ENCODE measurements at places on chromosomes 2 and 18.

DNA sequence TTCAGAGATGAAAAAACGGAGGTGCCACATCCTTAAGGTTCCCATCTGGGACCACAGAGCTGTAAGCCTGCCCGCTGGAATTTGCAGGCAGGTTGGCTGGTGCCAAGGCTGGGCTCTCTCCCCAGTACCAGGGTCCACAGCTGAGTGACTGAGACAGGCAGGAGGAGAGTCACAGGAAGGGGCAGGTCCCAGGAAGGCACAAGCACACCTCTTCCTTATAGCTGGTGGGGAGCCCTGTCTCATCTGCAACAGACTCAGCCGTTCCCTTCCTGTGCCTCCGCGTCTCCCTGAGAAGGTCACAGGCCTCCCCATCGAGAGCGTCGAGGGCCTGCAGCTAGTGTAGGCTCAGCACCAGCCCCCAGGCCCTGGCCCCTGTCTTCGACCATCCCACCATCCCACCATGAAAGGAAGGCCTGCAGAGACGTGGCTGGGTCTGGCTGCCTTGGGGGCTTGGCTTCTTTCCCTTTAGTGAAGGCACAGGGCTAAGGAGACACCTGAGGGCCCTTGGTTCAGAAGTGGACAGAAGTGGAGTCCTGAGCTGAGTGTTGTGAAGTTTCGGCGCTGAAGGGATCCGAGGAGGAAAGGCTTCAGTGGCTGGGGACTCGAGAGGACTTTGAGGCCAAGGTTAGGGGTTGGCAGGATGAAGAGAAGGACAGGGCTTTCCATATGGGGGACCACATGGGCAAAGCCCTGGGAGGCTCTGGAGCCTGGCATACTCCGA, 26.8 kb downstream of the GLI2 start:
- DNase-seq = no peak

DNA sequence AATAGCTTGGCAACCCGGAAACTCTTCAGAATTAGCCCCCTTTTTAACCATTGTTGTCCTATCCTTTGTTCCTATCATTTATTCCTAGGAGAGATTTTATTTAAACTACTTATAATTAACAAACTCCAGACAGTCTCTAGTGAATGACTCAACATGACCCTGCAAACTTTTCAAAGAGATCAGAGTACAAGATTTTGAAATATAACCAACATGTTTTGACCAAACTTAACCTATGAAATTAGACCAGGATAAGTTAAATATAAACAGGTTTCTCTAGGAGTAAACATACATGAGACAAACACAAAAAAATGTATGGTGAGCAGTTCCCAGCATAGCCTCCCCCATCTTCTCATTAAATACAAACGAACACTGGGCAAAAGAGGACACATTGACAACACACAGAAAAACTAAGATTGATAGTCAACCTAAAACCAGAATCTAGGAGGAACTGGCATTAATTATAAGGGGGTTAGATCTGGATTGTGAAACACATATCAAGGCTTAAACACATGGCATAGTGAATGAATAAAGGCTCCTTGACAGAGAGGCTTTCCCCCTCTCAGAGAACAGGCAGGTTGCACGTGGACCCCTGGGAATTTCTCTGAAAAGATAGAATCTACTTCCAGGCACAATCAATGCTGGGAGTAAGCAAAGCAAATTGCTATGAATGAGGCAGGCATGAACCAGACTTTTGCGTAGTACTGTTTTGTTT, 284.1 kb downstream of the IRS1 start:
- DNase-seq = no peak

- no peak for DNase-seq
These were observed 13.4 kb downstream of the CAPG start for GRCh38 chr2:85396531-85397470.

DNA sequence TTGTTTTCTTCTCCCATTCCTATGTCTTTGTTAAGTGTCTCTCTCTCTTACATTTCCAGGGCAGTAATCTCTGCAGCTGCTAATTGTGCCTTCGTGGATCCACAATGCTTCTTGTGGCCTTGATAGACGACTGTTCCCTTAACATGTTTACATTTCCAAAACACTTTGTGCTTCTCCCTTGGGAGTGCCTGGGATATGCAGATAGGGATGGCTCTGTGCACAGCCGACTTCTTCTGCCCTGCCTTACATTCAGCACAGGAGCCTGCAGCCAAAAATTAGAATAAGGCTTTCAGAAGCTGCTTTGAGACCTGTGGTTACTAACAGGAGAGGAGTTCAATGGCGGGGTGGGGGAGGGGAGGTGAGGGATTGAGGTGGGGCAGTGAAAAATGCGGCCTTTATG, 328.9 kb downstream of the TDRD15 start:
- no peak for DNase-seq

DNA sequence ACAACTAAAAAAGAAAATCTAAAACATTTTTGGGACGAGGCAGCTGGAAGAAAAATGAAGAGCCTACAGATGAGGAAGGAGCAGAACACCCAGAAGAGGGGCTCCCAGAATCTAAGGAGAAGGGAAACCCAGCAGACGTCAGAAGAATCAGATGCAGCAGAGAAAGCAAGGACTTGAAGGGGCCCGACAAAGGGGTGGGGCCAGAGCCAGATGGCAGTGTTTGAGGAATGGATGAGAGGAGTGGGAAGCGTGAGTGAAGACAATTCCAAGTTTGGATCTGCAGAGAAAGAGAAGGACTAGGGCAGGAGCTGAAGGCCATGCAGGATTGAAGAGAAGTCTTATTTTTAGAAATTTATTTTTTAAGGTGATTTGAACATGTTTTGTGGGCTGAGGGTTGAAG, 19.3 kb downstream of the PTMA start:
- DNase-seq = no peak

GRCh38 chr18:9188359-9189231, 52.0 kb downstream of the ANKRD12 start:
- DNase-seq = no peak

DNA sequence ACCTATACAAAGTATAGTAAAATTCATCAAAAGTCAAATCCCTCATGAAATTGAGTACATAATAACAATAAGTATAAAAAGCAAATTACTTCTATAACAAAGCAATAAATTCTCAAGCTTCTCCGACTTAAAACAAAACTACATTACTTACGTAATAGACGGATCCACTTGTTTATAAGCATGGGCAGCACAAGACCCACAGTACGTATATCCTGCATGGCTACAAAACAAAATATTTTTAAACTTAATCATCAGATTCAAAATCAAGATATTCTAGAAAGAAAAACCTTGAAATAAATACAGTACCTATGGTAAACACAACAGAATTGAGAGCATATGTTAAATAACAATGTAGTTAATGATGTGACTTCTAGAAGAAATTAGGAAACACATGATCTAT, 78.9 kb downstream of the MEMO1 start:
- no peak for DNase-seq

GRCh38 chr18:13216092-13216582, 2.4 kb upstream of the LDLRAD4 start:
- DNase-seq = peak; percentile 59

- DNase-seq = no peak
These were observed 47.6 kb downstream of the LIPG start for GRCh38 chr18:49609256-49610021.

GRCh38 chr2:173059292-173059691, 16.4 kb upstream of the MAP3K20 start:
- no peak for DNase-seq

DNA sequence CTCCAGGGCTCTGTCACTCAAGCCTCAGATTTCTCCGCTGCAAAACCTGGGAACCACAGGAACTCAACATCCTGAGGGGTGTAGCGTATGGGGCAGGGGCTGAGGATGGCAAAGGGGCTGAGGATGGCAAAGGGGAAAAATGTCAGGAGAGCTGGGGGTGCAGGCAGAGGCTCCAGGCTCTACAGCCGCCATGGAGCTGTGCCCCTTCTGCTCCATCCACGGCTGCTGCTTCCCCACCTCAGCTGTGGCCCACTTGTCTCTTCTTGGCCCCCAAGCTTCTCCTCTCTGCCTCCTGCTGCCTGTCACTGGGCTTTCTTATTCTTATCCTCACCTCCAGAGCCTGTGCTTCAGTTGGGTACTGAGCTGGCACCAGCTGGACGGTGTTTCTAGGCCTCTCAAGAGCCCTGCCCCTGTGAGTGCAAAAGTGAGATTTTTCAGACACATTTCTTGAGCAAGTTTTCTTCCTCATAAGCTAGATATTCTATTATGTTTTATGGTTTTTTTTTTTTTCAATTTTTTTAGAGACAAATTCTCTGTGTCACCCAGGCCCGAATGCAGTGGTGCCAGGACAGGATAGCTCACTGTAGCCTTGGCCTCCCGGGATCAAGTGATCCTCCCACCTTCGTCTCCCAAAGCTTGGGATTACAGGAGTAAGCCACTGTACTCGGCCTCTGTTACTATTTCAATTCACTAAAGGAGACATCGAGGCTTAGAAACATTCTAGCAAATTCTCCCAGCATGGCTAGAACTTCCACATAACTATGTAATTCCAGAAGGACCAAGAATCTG, 49.0 kb downstream of the MARCO start:
- no peak for DNase-seq

DNA sequence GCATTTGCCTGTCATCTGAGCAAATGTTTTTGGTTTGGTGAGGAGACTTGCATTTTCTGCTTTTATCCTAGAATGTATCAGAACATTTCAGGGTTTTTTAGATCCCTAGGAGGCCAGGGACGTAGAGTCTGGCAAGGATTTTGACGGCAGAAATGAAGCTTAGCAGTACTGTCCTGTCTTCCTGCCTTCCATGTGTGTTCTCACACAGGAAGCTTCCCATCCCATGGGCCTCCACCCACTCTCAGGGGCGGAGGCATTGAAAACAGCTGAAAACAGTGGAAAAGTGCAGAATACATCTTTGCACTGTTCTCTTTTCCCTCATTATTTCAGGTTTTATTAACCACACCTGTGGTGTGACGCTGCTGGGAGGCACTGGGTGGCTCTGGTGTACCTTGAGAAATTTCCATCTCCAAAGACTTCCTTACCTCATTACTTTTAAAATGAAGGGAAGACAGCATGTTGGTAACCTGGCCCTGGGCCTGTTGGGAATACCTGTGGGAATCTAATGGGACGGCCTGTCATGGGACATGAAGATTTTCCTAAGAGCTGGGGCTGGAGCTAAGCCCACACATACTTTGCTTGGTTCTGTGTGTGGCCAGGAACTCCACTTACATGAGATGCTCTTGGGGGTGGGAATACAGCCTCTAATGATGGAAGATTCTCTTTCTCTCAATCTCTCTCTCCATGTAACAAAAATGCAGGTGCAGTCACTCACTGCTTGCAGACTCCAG, 20.5 kb downstream of the PCARE start:
- no peak for DNase-seq

DNA sequence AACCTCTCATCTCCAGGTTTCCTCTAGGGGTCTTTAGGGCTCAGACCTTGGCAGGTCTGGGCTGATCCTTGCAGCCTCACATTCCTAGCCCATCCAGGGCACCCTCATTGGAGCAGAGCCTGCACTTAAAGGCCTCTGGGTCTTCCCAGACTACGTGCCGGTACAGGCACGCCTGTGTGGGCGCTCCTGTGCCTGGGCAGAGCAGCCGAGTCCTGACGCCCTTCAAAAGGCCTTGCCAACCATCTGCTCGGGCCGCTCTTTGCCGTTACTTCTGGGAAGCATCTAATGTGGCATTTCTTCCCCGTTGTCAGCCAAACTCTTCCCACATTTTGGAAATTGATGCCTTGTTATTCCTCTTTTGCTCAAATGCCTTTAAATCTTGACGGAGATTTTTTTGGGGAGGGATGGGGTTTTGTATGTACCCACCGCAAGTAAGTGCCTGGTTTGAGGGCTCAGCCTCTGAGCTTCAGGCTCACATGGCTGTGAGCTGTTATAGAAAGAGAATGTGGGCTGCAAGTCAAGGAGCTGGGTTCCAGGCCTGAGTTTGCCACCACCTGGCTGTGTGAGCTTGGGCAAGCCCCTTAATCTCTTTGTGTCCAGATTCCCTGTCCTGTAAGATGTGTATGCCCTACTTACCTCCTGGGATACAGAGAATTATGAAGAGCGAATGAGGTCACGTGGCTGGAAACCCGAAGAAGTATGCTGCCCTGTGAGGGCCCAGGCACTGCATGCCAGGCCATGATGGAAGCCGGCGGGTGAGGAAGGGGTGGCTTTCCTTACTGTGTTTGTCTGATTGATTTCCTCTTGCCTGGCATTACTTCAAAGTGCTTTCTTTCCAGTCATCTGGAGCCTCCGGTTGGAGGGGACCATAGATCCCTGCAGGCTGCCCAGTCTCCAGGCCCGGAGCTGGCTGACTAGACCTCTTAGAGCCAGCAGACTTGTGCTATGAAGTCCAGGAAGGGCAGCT, 20.6 kb downstream of the EHD3 start:
- no peak for DNase-seq

DNA sequence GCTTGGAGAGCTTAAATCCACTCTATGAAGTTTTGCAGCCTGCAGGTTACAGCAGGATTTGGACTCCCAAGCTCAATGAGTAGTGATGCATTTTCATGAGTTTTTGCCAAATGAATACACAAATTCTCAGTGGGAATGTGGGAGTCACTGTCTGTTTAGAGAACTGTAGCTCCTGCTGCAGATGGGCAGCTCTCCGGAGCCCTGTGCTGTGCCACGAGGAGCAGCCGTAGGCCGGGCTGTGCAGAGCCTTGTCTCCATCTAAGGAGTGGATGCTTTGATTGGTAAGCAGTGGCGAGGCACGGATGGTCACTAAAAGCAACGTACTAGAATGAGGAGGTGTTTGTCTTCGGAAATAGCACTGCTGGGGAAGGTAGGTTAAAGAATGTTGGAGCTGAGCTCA, 96.0 kb upstream of the NFATC1 start:
- no peak for DNase-seq

DNA sequence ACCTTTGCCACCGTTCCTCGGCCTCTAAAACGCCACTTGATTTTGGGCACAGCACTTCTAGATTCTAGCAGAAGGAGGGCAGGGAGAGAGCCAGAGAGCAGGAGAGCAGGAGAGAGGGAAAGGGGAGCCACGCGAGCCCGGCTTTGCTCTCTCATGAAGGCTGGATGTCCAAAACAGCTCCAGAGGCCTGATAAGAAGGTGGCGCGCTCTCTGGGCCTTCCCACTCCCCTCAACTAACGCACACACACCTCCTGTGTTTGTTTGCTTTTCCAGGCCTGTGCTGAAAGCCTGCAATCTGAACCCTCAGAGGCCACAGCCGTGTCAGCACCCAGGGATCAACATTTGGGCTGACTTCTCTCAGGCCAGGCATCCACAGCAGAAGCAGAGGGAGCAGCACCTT, 184.8 kb upstream of the SOX11 start:
- no peak for DNase-seq

GRCh38 chr2:102069311-102069974, 73.1 kb upstream of the IL1R1 start:
- DNase-seq = no peak

DNA sequence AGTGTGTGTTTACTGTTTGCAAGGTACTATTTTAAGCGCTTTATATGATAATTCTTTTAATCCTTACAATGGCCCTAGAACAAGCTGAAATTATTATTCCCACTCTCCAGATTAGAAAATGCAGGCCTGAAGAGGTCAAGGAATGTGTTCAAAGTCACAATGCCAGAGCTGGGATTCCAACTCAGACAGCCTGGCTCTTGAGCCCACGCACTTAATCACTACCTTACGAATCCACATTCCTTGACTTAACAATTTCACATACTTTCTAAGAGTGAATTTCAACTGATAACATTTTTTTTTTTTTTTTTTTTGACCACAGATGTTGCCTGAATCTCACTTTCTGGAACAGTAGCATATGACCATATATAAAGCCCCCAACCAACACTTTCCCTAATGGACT, 400.3 kb downstream of the NCKAP5 start:
- DNase-seq = no peak
